ENCODE measurements at places on chromosomes 7 and 10.

GRCh38 chr7:29239638-29240037, 45.1 kb downstream of the CHN2 start:
- DNase-seq, result no peak

GRCh38 chr7:80335511-80336231, 176.2 kb downstream of the GNAT3 start:
- DNase-seq, result no peak

- no peak for DNase-seq
Observed at GRCh38 chr10:79322616-79323543, 24.4 kb upstream of the PPIF start.

- no peak for DNase-seq
Observed at GRCh38 chr7:42485301-42485766, 248.3 kb upstream of the GLI3 start.

GRCh38 chr7:155252444-155252887, 45.2 kb upstream of the INSIG1 start:
- no peak for DNase-seq

Data from kidney epithelial cell (primary cell).